ENCODE measurements at places on chromosomes 4 and X.

DNA sequence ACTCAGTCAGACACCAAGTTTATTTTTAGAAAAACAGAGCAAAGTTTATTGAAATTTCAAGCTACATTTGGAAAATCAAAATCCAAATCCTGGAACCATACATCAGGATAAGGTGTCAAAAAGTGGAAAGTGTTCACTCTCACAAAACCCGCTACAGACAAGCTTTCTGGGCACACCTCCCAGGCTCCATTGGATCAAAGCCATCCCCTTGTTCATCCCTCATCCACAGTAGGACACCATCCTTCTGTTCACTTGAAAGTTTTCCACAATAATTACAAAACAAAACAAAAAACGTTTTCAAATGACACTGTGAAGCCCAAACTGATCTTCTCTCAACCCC, 62.4 kb downstream of the TSC22D3 start:
- DNase-seq: no peak

GRCh38 chr4:181143250-181143854, 1099.8 kb upstream of the TENM3 start:
- DNase-seq: peak; percentile 4

DNA sequence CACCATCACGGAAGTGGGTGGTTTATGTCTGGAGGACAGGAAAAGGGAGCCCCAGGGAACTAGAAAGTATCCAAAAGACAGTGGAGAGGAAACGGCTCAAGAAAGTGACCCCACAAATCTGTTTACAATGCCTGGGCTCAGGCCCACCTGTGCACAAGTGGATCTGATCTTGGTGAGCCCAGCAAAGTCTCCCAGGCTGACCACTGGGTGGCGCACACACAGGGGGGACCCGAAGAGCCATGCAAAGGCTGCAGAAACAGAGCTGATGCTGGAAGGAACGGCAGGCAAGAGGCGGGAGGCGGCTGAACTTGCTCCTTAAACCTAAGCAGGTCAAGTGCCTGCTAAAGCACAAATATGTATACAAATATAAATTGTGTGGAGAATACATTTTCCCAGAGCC, 9.6 kb downstream of the HAUS7 start:
- DNase-seq: no peak

DNA sequence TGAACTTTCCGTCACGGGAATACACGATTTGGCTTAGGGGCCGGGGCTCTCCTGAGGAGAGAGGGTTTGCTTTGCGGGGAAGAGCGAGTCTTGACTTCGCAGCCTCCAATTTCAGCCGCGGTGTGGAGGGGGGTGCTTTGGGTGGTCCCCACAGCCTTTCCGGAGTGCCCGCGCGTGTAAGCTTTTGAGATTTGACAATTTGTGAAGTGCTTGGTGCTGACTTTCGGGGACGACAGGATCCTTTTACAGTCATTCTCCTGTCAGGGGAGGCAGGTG, 355 bp downstream of the SCML1 start:
- DNase-seq: no peak

DNA sequence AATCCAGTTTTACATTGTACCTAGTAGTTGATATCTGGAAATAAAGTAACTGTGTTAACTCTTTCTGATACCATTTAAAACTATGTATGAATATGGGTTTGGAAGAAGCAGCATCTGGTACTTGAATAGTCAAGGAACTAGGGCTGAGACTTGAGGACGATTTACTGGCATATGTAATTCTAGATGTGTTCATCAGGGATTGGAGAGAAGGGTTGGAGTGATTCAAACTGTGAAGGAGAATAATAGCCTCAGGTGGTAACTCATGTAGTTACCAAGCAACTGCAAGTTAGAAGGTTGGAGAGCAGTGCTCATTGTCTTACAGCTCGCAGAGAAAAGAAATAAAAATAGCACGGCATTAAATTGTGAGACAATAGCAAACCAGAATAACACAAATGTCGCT, 29.5 kb upstream of the TXLNG start:
- DNase-seq: no peak

GRCh38 chr4:127521463-127521862, 111.3 kb upstream of the INTU start:
- no peak for DNase-seq

DNA sequence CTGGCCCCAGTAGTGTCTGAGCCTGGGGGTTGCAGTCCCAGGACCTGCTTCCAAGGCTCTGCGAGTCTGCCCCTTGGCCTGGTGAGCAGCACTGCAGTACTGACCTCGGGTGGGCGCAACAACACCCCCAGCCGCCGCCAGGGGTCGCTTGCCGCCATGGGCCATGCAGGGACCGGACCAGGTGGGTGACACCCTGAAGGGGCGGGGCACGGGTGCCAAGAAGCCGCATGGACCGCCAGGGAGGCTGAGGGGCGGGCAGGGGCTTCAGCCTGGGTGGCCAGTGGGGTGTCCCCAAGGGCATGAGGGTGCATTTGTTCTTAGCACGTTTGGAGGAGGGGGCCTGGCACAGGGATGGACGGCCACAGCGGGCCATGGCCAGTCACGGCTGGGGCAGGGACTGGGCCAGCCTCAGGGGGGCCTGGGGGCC, 25.0 kb downstream of the TACC3 start:
- DNase-seq: peak; percentile 65

- no peak for DNase-seq
Measured at GRCh38 chr4:79255793-79256192, 70.1 kb downstream of the NAA11 start.

DNA sequence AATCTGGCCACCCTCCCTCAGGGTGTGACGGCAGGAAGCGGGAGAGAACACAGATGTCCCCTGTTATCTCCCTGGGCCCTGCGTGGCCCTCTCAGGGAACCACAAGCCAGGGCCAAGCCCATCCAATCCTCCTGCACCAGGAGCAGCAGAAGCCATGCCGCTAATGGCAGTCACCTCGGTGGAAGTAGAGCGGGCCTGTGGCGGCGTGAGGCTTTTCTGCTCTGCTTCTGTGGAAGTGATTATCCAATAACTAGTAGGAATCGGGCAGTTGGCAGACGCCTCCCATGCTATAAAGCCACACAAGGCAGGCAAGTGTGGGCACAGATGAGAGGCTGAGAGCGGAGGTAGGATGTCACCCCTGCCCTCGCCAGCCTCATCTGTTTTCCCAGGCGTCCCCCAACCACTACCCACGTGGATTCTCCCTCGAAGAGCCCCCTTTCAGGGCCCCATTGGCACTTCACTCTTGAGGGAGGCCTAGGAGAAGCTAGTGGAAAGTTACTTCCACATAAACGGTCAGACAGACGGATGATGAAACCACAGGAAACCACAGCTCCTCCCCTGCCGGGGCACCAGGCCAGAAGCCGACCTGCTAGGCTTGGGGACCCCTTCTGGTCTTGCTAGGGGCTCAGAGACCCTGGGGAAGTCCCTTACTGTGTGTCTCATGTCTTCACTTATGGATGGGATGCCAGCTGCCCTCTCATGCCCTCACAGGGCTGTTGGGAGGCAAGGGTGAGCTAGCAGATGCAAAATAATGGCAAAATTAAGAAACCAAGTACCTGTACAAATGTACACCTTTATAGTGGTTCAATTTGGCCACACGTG, 18.8 kb upstream of the TMSB4X start:
- DNase-seq: peak; percentile 28

DNA sequence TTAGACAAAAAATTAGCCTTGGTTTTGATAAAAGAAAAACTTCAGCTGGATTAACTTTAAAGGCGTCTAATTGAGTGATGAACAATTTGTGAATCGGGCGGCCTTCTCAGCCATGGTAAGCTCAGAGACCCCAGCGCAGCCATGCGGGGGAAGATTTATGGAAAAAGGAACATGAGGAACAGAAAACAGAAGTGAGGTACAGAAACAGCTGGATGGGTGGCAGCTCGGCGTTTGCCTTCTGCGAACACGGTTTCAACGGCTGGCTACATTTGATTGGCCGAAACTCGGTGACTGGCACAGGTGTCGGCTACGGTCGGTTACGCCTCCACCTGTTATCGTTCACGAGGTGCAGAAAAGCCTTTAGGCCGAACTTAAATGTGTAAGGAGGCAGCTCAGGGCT, 401.4 kb upstream of the FAT1 start:
- no peak for DNase-seq

DNA sequence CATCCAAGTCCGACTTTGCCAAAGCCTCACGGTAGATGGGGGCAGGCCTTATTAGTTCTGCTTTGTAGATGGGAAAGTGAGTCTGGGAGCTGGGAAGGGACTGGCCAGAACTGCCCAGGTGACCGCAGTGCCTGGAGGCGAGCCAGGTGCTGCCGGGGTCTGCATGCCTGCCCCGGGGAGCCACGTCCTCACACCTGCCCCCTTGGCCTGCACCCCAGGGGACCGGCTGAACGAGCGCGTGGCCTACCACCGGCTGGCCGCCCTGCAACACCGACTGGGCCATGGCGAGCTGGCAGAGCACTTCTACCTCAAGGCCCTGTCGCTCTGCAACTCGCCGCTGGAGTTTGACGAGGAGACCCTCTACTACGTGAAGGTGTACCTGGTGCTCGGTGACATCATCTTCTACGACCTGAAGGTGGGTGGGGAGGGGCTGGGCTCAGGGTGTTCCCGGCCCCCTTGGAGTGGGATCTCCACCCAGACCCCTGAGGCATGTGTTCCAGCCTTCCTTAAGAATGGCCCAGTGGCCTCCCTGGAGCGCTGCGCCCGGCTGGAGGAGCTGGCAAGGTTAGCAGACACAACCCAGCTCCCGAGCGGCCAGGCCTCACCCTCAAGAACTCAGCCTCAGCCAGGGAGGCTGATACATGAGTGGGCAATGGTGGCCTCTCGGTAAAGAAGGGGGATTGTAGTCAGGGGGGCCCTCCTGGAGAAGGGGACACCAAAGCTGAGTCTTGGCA, 32.1 kb upstream of the HTRA3 start:
- DNase-seq: no peak

DNA sequence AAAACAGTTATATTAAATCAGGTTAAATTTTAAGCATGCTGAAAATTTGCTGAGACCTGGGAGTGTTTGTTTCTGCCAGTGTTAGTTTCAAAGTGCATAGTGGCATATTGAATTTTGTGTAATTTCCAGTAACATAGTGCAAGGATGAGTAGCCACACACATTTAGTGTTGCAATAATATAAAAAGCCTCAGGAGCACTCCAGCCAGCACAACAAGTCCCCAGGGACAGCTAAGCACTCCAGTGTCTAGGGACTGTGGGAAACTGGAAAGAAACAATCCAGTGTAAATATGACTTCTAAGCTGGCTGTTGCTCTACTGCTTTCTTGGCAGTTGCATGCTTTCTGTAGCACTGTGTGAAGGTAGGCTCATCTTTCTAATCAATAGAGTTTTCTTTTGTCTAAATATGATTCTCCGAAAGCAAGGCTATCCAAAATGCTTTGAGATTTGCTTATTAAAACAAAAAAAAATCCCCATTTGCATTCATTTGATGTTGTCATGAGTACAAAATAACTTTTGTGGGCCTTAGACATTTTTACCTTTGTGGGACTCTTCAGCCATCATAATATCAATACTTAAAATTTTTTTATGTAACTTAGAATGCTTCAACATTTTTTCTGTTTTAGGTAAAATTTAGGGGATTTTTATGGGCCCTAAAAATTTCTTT, 24.2 kb upstream of the CXCL2 start:
- DNase-seq: no peak

DNA sequence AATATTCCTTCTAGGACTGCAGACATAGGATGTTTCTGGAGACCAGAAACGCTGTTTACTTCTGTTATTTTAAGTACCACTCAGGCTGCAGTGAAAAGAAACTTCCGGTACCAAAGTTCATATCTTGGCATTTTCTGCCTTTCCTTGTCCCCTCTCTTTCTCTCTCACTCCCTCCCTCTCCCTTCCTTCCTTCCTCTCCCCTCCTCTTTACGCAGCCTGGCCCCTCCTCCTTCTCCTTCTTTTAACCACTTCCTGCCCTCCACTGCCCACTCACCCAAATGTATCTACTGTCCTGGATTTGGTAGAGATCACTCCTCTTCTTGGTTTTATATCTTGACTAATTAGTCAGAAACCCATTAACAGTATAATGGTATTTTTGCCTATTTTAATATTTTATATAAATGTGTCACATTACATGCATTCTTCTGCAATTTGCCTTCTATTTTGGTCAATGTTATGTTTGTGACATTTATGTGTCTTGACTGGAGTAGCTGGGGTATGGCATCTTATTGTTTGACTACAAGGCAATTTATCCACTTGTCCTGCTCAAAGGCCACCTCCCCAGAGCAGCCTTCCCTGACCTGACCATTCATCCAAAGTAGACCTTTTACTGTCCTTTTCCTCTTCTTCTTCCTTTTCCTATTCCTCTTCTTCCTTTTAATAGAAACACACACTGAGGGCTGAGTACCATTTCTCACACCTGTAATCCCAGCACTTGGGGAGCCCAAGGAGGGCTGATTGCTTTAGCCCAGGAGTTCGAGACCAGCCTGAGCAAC, 56.9 kb downstream of the BCOR start:
- DNase-seq: no peak

GRCh38 chrX:95764972-95765451, 919.6 kb upstream of the DIAPH2 start:
- peak; percentile 4 for DNase-seq

GRCh38 chrX:146707781-146708180, 101.8 kb upstream of the CXorf51B start:
- no peak for DNase-seq

GRCh38 chr4:83387012-83387411, 52.4 kb upstream of the HPSE start:
- no peak for DNase-seq

DNA sequence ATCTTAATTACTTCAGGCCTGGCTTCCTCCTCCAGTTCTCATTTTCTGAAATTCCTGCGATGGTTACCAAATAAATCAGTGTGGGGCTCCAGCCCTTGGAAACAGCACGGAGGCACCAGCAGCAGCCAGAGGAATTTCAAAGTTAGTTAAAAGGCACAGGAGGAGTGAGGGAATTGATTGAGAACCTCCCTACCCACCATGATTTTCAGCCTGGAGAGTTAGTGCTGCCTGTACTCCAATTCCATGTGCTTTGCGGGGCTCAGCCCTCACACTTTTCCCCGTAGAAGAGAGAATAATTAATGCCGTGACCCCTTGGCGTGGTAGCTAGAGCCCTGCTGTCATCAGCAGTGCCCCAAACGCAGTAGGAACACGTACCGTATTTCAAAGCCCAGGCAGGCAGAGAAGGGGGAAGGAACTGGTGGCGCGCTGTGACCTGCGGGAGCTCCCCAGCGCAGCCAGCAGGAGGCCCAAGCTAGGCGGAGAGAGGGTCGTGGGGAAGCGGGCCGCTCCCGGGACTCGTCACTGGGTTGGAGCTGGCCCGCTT, 84.0 kb upstream of the IGFBP7 start:
- DNase-seq: no peak

GRCh38 chr4:141347684-141348083, 127.0 kb downstream of the ZNF330 start:
- no peak for DNase-seq

- no peak for DNase-seq
Measured at GRCh38 chr4:74873545-74874301, 59.2 kb upstream of the PARM1 start.

GRCh38 chrX:82218361-82218760, 1016.5 kb downstream of the SH3BGRL start:
- DNase-seq: no peak

DNA sequence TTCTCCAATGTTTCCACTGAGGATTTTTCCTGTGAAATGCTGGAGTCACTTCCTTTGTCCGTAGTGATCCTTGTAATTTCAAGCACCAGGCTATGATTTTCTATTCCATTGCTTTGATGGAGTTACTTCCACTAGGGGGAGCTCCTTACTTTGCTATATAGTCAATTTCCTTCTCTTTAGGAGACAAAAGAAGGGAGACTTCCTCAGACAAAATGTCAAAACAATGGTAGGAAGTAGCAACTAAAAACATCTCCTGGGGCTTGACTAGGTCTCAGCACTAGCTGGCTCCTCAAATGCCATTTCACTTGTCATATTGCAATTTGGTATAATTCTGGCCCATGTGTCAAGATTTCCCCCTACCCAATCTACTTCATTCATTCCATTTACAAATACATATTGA, 24.1 kb downstream of the ZCCHC12 start:
- DNase-seq: peak; percentile 24
